ENCODE measurements at places on chromosomes 4 and X.

- DNase-seq: no peak
These were observed 317.4 kb downstream of the STIM2 start for GRCh38 chr4:27178061-27178460.

DNA sequence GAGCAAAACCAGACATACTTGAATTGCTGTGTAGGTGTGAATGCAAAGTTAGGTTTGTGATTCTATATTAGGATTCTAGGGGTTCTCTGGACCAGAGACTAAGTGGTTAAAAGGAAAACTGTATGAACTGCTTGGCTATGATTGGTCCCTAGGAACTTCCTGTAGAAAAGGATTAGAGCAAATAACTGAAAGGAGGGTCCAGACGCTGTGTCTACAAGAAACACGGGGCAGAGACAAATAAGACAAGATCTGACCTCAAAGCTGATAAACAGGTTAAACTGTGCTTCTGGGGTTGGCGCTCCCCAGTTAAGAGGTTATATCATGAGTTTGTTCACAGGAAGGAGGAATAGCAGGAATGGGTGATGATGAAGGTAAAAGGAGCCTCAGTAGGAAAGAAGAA is 183.6 kb downstream of the MGST2 start:
- no peak for DNase-seq

DNA sequence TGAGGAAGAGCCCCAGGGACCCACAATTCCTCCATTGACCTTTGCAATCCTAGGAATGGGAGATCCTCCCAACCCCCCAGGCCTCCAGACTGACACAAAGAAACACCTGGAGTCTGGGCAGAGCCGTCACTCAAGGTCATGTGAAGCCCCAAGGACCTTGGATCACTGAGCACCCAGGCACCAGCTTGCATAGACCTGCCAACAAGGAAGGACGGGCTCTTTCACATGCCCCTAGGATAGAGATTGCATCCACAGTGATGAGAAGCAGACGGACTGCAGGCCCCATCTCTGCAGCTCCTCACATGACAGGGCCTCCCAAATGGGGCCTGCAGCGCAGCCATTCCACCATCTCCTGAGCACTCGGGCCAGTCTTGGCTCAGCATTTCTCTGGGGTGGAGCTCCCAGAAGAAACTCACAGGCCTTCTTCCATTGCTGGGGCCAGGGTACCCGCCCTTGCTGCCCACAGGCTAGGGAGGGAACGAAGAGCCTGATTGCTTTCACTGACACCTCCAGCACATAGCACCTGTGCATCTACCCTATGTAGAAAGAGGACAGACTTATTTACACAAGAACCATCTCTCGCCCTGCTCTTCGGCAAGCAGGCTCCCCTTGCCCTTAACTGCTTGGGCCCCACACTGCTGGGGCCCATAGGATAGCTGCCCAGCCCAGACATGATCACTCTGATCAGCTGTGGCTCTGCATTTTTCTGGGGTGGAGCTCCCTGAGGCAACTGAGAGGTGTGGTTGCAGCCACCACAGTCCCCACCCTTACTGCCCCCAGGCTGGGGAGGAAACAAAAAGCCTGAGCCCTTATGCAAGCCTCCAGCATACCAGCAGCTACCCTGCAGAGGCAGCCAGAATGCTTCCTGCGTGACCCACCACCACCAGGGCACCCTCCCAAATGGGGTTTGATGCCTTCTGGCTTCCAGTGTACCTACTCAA is 185.7 kb upstream of the ZCCHC13 start:
- no peak for DNase-seq

DNA sequence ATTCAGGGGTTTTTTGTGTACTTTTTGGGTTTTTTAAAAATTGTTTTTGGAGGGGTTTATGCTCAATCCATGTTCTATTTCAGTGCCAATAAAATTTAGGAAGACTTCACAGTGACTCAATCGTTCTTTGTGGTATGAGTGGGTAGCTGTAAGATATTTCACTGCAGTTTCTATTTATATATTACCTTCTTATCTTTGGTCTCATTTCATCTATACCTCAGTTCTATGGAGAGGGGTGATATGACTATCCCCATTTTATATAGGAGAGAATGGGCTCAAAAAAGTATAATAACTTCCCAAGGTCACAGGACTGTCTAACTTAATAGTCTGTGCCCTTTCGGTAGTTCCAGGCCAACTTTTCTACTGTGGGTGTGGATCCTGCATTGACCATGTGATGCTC is 74.4 kb downstream of the MSN start:
- DNase-seq: no peak

DNA sequence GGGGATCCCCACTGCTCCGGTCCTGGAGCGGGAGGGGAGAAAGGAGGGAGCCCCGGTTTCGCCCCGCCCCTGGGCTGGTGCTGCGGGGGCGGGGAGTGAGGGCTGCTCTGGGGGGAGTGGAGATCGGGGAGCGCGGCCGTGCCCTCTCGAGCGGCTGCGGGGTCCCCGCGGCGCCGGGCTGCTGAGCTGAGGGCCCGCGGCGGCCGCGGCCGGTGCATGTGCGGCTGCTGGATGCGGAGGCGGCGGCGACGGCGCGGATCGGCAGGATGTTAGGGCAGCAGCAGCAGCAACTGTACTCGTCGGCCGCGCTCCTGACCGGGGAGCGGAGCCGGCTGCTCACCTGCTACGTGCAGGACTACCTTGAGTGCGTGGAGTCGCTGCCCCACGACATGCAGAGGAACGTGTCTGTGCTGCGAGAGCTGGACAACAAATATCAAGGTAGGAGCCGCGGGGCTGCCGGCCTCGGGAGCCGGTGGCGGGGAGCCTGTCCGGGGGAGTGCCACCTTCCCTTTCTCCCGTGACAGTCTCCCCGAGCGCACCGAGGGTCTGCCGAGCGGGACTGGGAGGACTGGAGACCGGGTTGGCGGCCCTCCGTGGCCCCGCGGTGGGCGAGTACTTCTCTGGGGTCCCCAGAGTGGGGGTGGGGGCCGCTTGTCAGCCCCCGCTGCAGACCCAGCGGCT is at the start of gene ING2:
TSS of gene ING2 (plus strand) at position 129 of the 681 bp plus-strand sequence. CDS start at position 267, 138 bp downstream.
- DNase-seq: no peak

DNA sequence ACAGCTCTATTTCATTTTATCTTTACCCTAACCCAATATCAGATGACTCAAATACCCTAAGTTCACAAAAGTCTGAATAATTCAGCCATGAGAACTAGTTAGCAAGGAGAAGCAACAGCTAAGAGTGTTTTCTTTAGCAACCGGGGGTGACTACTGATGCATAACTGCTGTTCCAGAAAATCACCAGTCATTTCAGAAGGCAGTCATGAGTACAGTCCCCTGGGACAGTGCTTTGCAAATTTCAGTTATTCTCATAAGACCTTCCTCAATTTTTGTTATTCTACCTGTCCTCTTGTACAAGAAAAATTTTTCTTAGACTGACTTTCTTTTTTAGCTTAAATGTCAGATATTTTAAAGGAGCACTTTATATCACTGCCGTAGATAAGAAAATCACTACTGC is 16.4 kb downstream of the BANK1 start:
- DNase-seq: no peak

DNA sequence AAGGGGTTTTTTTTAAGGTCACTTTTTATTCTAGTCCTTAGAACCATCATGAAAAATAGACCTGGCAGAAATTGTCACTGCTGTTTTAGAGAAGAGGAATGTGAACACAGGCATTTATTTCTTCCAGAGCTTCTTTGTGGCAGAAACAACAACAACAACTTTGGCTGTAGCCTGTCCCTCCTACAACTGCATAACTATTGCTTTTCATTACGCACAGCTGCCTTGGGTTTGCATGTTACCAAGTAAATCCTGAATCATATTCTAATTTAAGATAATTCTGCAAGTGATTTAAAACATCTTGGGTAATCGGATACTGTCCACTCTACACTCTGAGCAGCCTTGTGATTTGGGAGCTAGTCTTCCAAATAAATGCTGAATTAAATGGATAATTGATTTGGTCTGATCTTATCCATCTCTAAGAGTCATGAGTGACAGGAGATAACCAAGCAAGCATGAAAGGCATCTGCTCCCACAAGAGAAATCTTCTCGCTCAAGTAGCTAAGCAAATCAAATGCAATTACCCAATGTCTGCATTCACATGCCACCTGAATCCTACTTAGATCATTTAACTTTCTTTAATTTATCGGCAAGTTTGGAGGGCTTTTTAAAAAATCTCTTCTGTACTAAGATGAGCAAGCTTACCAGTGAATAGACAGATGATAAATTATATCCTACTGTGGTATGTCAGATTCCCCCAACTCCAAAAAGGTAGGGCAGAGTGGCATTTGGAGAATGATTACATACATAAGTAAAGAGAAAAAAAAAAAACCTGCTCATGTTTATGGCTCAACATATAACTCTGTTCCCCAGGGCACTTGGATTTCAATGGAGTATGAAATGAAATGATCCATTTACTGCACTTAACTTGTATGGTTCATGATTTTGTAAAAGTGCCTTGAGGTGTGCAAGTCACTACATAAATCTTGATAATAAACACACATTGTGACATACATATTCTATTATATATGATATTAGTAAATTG is 73.6 kb downstream of the EGF start:
- no peak for DNase-seq

All from astrocyte of the cerebellum (primary cell).